ENCODE measurements at places on chromosomes 6 and 20.

- DNase-seq = no peak
These were observed 41.6 kb upstream of the SLC22A2 start for GRCh38 chr6:160300076-160300695.

- DNase-seq = no peak
These were observed 514 bp upstream of the TSHZ2 start for GRCh38 chr20:52971498-52972189.

- peak; percentile 47 for DNase-seq
These were observed 64.8 kb downstream of the UTRN start for GRCh38 chr6:144349690-144350527.

- DNase-seq = no peak
These were observed 4.1 kb downstream of the PNPLA1 start for GRCh38 chr6:36273802-36274514.

GRCh38 chr6:145480024-145480423, 255.3 kb downstream of the EPM2A start:
- no peak for DNase-seq

DNA sequence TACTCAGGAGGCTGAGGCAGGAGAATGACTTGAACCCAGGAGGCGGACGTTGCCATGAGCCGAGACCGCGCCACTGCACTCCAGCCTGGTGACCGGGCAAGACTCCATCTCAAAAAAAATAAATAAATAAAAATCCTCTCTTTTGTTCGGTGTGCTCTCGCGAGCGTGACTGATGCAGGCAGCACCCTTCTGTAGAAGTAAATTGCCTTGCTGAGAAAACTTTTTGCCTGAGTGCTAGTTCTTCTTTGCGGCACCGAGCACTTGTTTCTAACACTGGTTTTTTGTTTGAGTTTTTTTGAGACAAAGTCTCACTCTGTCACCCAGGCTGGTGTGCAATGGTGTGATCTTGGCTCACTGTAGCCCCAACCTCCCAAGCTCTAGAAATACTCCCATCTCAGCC, 30.5 kb downstream of the PLN start:
- no peak for DNase-seq

DNA sequence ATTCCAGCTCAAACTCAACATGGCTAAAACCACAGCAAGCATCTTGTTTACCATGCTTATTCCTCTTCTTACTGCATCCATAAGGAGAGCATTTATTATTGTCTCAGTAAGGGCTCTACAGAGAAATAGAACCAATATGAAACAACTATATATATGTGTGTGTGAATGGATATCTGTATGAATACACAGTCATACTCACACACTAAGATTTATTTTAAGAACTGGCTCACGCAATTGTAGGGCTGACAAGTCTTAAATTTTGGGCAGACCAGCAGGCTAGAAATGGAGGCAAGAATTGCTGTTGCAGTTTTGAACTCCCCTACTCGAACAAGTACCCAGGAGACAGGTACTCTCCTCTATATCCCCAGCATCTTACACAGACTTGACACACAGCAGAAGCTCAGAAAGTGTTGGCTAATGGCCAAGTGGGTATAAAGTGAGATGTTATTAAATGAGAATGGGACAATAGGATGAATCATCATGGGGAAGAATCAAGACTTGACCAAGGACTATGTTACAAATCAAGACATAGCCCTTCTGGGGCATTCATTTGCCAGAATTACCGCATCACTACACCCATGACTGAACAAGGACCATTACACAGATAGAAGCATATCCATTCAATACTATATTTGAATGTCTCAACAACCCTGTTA, 13.0 kb downstream of the ZHX3 start:
- DNase-seq = no peak

GRCh38 chr6:130322673-130323268, 43.0 kb upstream of the TMEM200A start:
- DNase-seq = peak; percentile 72

DNA sequence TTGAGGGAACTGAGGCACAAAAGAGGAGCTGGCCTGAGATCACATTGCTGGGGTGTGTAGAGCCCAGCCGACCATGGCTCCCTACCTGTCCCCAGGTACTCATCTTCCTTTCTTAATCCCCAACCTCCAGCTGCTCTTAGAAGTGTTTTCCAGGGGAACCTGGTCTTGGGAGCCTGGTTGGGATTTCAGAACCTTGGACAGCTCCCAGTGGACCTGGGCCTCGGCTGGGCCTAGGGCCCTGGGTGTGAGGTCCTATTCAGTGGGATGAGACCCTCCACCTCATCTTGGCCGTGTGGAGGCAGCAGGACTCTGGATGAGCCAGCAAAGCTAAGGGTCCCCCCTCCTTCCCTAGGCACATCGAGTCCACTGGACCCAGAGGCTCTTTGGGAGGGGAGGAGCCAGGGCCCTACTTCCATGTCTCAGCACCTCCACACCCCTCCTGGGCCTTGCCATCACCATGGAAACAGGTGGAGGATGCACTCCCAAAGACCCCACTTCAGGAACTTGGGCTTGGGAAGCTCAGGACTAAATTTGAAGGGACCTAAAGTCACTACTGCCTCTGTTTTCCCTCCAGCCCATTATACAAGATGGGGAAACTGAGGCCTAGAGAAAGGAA, 38.5 kb downstream of the DLGAP4 start:
- DNase-seq = no peak

Measured in CD4-positive, alpha-beta T cell treated with Interleukin-21 for 1 hour (primary cell).